ENCODE measurements at places on chromosomes 6 and 20.

DNA sequence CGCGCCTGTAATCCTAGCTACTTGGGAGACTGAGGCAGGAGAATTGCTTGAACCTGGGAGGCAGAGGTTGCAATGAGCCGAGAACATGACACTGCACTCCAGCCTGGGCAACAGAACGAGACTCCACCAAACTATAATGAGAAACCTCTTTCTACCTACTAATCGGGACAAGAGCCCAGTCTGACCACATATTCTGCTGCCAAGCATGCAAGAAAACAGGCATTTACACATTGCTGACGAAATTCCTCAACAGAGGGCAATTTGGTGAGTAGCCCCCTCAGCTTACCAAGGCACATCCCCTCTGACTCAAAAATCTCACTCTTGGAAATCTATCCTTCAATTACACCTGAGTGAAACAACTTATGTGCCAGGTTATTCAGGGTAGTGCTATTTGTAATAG is 81.2 kb downstream of the SLC23A2 start:
- DNase-seq, result no peak

DNA sequence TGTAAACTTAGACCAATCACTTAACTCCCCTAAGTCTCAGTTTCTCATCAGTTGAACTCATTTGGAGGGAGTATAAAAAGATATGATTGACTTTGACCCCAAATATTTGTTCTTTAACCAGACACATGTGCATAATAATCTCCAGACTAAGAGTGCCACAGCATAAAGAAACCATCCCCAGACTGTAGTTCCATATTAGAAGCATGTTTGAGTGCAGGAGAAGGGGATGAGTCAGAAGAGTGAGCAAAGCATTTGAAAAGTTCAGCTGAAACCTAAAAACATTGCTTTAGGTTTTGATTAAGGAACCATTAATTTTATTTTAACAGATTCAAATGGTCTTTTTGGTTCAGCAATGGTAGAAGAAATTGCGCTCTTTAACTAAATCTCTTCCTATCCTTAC is 654.8 kb downstream of the UTRN start:
- DNase-seq, result no peak

- no peak for DNase-seq
Observed at GRCh38 chr6:105781915-105782314, 304.2 kb upstream of the PRDM1 start.

DNA sequence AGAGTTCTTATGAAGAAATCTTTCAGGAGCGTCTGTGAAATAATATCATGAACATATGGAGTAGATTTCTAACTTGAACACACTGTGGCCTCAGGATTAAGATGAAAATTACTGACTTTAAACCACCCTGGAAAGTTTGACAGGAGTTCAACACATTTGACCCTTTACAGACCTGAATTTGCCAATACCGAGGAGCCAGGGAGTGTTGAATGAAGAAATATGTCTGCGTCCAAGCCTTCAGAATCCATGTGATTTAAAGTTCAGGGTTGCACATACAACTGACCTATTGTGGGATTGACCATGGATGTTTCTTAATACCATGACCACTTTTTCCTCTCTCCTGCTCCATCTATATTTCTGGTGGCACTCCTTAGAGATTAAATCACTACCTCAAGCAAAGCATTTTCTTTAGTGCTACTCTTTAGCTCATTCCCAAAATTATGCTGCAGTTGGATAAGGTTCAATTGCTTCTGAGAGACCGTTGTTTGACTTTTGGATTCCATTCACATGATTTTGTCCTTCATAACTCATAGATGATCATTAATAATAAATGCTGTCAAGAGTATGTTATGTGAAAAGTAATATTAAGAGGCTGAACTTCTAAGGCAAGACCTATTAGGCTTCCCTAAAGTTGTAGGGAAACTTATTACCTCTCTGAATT is 57.4 kb downstream of the PRL start:
- no peak for DNase-seq

DNA sequence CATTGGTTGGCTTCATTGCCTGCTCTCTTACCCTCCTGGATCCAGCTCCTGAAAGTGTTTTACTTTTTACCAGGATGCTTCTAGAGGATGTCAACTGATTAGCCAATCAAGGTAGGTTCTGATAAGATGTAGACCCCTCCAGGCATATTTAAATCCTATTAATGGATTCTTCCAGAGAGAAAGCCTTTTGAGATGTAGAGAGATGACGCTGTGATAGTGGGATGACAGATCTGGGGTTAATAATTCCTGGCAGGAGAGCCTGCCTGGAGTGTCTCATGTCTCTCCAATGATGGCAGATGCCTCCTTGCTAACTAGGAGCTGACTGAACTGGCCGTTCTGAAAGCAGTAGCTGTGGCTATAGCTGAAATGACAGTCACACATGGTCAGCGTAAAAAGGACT is 116.9 kb upstream of the DTNBP1 start:
- DNase-seq, result no peak

DNA sequence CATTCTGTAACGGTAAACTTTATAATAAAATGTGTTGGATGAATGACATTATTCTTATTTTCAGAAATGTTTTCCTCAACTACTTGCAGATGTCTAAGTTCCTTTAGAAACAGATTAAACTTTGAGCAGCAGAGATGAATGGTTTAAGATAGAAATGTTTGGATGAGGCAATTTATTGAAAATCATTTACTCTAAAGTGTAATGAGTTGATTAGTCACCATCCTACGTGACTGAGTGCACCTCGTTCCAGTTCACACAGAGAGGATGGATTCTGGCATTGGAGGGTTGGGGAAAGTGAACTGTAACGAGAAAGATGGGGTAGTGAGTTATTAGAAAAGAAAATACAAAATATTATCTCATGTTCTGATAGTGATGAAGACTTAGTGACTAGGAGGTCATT is 28.7 kb downstream of the SMPDL3A start:
- DNase-seq, result no peak

GRCh38 chr20:52964131-52964530 is 8.0 kb upstream of the TSHZ2 start:
- no peak for DNase-seq

- DNase-seq, result peak; percentile 76
Observed at GRCh38 chr6:49849213-49849907, 17.0 kb downstream of the CRISP1 start.

DNA sequence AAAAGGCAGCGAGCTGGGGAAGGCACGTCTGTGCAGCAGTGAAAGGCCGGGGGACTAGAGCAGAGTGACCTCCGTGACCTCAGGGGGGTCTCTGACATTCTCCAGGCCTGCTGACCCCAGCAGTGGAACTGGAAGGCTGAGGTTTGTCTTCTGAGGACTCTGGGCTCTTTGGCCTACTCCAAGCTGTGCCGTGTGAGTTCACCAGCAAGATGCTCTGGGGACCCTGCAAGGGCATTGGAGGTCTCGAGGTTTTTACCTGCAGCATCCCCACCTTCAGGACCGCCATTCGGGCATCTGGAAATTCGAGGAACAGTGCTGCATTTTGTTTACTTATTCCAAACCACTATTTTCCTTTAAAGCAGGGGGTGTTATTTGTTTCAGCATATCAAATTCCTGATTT is 140.9 kb downstream of the PHACTR3 start:
- no peak for DNase-seq

- DNase-seq, result no peak
Observed at GRCh38 chr6:134846865-134847264, 103.0 kb downstream of the ALDH8A1 start.

DNA sequence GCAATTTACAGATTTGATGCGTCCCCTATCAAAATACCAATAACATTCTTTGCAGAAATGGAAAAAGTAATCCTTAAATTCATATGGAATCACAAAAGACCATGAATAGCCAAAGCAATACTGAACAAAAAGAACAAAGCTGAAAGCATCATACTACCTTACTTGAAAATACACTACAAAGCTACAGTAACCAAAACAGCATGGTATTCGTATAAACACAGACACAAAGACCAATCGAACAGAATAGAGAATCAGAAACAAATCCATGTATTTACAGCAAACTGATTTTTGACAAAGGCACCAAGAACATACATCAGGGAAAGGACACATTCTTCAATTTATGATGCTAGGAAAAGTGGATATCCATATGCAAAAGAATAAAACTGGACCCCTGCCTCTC is 206.5 kb upstream of the PDE10A start:
- DNase-seq, result no peak

DNA sequence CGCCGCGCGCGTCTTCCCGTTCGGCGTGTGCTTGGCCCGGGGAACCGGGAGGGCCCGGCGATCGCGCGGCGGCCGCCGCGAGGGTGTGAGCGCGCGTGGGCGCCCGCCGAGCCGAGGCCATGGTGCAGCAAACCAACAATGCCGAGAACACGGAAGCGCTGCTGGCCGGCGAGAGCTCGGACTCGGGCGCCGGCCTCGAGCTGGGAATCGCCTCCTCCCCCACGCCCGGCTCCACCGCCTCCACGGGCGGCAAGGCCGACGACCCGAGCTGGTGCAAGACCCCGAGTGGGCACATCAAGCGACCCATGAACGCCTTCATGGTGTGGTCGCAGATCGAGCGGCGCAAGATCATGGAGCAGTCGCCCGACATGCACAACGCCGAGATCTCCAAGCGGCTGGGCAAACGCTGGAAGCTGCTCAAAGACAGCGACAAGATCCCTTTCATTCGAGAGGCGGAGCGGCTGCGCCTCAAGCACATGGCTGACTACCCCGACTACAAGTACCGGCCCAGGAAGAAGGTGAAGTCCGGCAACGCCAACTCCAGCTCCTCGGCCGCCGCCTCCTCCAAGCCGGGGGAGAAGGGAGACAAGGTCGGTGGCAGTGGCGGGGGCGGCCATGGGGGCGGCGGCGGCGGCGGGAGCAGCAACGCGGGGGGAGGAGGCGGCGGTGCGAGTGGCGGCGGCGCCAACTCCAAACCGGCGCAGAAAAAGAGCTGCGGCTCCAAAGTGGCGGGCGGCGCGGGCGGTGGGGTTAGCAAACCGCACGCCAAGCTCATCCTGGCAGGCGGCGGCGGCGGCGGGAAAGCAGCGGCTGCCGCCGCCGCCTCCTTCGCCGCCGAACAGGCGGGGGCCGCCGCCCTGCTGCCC is 1.1 kb downstream of the SOX4 start:
- DNase-seq, result peak; percentile 25

DNA sequence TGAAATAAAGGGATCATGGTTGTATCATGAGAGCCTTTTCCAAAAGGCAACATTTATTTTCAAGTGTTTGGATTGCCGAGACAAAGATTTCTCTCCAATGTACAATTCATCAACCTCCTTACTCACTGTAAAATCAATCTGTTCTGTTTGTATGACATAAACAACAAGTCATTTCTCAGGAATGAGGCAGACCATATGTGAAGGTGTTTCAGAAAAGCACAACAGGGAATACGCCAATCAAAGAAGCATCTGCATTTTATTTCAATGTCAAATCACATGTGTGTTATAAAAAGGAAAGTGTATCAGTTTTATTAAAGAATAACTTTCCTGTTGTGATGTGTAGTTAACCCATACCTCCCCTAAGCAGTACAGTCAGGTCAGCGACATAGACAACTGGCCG is 653.7 kb downstream of the TFAP2A start:
- no peak for DNase-seq

GRCh38 chr6:353642-354614 is 37.6 kb upstream of the IRF4 start:
- no peak for DNase-seq

- DNase-seq, result no peak
Observed at GRCh38 chr6:36929607-36930006, 24.9 kb upstream of the PI16 start.

DNA sequence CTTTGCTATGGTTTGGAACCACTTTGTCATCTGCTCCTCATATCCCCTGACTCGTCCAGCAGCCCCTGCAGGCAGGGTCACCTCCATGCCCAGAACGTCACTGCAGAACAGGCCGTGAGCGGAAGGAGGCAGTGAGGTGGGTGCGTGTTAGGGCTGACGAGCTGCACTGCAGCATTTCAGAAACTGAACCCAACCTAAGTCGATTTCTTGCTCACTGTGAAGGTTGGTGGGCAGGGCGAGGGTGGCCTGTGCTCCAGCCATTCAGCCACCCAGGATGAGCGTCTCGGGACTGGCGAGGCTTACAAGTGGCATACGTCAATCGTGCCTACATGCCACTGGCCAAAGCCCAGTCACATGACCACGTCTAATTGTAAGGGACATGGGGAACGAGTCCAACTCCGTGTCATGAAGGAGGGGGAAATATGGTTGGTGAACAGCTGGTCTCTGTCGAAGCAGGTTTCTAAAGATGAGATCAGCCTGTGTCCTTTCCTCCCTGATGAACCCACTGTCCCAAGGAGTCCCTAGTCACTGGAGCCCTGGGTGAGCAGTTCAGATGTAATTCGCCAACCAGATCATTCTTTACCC is 289.1 kb downstream of the TAF4 start:
- no peak for DNase-seq

Measured in NCI-H1092 treated with DMSO at 0.1 percent for 48 hours (cell line).